Smooth muscle cell of the brain vasculature (primary cell): ENCODE measurements at places on chromosomes 13 and 19.

DNA sequence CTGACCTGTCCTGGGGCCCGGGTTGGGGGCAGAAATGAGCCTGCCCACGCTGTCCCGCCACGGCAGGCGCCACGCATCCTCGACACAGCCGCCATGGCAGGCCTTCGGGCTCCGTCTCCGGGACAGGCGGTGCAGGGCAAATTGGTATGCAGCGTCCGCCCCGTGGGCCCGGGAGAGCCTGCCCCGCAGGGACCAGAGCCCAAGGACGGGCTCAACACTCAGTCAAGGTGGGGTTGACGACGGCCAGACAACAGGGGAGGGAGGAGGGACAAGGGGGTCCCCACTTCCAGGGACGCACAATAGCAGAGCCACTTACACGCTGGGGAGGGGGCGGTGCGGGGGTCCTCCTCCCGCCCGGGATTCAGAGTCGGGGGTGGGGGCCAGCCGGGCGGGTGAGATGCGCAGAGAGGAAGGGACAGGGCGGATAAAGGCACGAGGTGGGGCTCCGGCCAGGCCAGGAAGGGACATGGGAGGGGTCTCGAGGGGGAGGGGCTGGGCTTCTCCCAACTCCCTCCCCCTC lies 1.2 kb downstream of the CTXN1 start:
- DNase-seq, result no peak

DNA sequence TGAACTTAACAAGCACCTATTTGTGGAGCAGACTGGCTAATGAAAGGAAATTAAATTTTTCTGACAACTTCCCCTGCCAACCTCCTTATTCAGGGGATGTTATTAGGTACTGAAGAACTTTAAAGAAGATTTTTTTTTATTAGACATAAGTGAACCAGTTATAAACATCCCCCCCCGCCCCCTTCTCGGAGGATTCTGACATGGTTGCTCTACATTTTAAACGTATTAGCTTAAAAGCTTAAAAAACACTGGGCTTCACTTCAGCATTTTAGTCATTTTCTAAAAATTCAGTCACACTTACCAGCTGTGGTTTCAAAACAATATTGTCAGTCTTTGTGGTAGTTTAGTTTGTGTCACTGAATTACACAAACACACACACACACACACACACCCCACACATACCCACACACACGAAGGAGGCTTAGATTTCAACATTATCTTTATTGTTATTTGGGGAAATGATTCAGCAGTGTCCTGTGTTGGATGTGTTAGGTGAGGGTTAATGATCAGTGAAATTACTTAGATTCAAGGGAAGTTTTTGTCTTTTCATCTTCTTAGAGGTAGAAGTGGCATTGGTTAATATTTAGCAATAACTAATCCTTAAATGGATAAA lies 145.7 kb downstream of the PCCA start:
- DNase-seq, result no peak

- no peak for DNase-seq
Observed at GRCh38 chr13:82898586-82898985, 983.7 kb downstream of the SLITRK1 start.

DNA sequence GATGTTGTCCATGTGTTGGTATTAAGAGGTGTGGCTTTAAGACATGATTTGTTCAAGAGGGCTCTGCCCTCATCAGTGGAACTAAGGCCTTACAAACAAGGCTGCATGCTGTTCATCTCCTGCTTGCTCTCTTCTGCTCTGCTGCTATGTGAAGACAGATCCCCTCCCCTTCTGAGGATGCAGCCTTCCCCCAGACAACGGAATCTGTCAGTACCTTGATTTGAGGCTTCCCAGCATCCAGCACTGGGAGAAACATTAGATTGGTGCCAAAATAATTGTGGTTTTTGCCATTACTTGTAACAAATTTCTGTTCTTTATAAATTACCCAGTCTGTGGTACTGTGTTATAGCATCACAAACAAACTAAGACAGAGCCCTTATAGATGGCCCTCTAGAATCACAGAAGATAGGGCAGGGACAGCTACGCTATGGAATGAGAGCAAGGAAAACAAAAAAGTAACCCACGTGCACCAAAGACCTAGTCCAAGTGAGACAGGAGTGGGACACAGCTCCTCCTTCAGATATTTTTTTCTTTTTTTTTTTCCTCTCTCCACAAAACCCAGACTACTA lies 151.5 kb upstream of the RXFP2 start:
- no peak for DNase-seq

GRCh38 chr13:19782049-19782726 lies 557 bp downstream of the PSPC1 start:
- peak; percentile 17 for DNase-seq

DNA sequence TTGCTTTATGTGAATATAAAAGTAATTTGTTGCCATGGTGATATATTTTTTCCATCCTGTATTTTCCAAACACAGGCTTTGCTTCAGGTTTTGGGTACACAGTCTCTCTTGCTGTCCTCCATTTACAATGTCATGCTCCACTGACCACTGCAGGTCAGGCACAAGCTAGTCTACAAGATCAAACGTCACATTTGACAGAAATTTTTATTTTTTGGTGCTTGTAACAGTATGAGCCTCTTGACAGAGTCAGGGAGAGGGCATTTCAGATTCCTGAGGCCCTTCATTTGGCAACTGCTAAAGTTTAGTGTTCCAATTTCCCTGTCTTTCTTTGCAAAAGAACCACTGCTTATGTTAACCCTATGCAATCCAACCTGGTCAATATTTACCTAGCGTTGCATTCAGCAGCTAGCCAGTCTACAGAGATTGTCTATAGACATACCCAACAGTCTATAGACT lies 175.0 kb downstream of the RFC3 start:
- DNase-seq, result no peak

DNA sequence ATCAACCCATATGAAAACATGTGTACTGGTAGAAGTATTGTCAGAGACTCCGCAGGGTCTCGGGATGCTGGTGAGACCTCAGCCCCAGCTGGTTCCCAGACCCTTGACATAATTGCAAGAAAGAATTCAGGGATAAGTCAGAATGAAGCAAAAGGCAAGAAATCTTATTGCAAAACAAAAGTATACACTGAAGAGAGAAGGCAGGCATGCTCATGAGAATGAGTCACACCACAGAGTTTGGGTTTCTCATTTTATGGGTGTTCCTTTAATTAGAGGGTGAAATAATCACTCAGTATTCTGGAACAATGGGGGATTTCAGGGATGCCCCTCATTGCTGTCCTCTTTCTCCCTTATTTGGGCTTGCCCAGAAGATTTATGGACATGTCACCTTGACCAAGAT lies 1423.8 kb upstream of the MIR17HG start:
- no peak for DNase-seq

DNA sequence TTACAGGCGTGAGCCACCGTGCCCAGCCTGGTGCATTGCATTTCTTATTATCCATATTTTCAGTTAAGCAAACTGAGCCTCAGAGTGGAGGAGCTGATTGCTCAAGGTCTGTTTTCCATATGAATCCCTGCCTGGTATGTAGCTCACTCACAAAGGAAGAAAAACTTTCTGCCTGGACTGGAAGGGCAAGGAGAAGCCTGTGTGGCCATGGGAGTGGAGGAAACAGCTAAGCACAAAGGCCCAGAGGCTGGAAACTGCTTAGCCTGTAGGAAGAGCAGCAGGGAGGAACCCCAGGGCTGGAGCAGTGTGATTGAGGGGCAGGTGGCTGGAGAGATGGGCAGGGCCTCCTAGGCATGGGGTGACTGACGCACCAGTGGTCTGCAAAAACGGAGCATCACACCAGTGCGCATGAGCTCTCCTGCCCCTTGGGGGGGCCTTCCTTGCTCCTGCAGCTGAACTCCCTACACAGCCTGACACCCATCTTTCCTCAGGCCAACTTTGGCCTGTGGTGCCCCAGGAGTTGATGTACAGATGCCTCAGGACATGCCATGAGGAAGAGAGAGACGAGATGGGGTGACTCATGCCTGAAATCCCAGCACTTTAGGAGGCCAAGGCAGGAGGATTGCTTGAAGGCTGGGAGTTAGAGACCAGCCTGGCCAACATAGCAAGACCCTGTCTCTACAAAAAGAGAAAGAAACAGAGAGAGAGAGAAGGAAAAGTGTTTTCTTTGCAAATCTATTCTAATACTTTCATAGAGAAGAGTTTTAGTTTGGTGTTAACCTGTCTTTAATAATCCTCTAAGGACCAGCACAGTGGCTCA lies 2.8 kb upstream of the HNRNPM start:
- DNase-seq, result no peak

GRCh38 chr13:100543872-100544602 lies 44.6 kb downstream of the GGACT start:
- peak; percentile 86 for DNase-seq

GRCh38 chr13:100818711-100819110 lies 144.1 kb upstream of the TMTC4 start:
- DNase-seq, result no peak

DNA sequence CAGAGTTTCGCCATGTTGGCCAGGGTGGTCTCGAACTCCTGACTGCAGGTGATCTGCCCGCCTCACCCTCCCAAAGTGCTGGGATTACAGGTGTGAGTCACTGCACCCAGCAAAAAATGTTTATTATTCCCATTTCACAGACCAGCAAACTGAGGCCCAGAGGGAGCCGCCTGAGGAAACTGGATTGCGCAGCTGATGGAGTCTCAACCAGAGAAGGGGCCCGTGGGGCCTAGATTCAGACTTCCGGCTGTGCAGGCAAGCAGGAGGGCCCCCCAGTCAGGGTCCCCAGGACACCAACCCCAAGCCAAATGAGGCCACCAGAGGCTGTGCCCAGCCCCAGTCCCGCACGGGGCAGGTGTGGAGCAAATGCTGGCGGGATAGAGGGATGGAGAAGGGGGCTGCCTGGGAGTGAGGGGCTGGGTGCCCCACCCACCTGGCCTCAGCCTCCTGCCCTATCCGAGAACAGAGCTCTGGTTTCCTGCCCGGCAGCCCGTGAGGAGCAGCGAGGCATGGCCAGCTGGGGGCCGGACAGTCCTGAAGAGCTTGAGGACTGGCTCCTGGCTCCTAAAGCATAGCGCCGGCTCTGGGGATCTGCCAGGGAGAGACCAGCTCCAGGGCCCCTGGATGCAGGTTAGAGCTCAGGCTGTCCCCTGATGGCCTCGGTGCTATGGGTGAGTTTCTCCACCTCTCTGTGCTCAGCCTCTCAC lies 22.0 kb downstream of the MISP start:
- no peak for DNase-seq

DNA sequence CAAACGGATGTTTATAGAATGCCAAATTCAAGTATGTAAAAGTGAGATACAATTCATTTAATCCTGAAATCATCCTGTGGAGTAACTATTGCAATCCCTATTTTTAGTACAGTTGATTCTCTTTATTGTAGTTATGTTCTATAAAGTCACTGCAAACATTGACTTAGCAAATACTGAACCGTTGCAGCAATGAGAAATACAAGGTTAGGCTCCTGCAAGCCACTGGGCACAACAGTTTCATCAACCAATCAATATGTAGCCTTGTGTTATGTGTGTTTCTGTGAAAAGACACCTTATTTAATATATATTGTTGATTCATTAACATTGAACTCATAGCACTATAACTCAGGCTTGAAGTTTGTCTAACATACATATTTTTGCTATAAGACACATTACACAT lies 174.4 kb downstream of the DCT start:
- no peak for DNase-seq

DNA sequence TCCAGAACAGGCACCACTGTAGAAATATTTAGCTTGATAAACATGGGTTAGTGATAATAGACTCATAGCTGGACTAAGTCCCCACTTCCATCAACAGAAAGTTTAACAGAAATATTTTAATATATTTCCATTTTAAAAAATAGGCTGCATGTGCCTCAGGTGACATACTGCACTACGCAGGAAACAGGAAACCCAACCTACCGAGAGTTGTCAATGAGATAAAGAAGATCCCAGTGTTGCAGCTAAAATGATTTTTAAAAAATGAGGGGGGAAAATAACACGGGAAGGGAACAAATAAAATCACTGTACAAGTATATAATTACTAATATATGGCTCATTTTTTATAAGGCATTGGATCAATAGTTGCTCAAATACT lies 154.8 kb downstream of the TBC1D4 start:
- DNase-seq, result no peak

GRCh38 chr13:50989476-50989875 lies 79.9 kb downstream of the RNASEH2B start:
- no peak for DNase-seq

DNA sequence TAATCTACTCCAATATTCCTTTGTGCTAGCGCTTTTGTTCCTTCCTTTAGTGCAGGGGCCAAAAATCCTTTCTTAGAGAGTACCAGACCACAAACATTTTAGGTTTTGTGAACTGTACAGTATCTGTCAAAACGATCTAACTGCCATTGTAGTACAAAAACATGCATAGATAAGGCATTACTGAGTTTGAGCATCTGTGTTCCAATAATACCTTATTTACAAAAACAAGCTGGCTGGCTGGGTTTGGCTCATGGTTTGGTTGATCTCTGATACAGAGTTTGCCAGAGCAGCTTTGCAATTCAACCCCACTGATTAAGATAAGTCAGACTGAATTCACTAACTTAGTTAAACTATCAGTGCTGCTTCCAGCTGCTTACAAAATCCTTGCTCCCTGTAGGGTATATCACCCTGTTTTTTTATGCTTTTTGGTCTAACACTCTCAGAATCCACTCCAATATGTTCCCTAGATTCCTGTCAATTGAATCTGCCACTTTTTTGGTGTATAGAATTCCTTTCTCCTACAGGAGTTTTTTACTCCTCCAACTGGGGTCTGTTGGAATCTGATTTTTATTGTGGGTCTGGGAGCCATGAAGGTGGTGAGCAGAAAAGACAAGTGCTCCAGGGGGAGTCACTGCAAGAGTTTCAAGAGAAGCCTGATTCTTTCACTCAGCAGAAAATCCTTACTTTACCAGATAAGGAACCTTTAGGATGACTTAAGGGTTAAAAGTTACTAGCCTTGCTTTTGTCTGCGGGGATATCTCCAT lies 1399.4 kb downstream of the EFNB2 start:
- no peak for DNase-seq

GRCh38 chr13:92225861-92226260 lies 827.4 kb downstream of the GPC5 start:
- DNase-seq, result no peak

- no peak for DNase-seq
Observed at GRCh38 chr19:3210347-3211017, 14.0 kb upstream of the CELF5 start.

- no peak for DNase-seq
Observed at GRCh38 chr19:5957170-5957569, 20.8 kb downstream of the RANBP3 start.

DNA sequence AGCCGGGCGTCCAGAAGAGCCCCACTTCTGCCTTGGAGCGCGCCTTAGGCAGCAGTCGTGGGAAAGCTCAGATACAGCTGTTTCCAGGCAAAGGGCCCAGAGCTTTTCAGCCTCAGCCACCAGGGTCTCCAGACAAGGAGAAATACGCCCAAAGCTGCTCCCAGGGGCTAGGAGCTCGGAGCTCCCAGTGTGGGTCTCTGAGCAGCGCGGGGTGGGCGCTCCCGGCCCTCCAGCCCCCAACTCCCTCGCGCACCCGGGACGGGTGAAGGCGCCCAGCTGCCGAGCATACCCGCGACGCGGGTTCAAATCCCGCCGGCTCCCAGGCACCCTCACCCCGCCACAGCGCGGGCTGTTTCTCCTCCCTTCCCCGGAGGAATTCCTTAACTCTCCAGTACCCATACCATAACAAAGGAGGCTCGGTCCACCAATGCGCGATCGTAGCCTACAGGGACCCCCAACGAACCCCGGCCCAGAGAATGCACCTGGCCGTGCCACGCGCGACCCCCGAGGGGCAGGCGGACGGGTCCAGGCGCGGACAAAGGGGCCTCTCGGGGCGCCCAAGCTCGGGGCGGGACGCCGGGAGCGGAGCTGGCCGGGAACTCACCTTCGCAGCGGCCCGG lies 507 bp downstream of the COL4A1 start:
- DNase-seq, result no peak

GRCh38 chr19:3655402-3656072 lies 28.9 kb upstream of the CACTIN start:
- peak; percentile 57 for DNase-seq
